Subcutaneous preadipocyte (primary cell): ENCODE measurements at places on chromosomes 16 and 17. TPM values are rescaled to one million over a fixed set of nuclear protein-coding genes. Genes with fewer than 3 reads are reported as not detected.

FBXO47 gene
- not detected in 2 replicates for total RNA-seq

GRB7 gene
- 0.20 and 0.37 TPM in 2 replicates for total RNA-seq

PRR35 gene
- total RNA-seq, result not detected in 2 replicates

NEUROD2 gene
- total RNA-seq, result not detected in 2 replicates

RNF112 gene
- total RNA-seq, result 1.5 and 1.8 TPM in 2 replicates

MYOCD gene
- total RNA-seq, result not detected in 2 replicates

GP1BA gene
- not detected in 2 replicates for total RNA-seq

GAST gene
- not detected in 2 replicates for total RNA-seq

CYBA gene
- total RNA-seq, result 31.6 and 59.8 TPM in 2 replicates

C16orf89 gene
- not detected in 2 replicates for total RNA-seq

C17orf50 gene
- not detected in 2 replicates for total RNA-seq

KATNB1 gene
- 30.5 and 38.7 TPM in 2 replicates for total RNA-seq
